Osteocyte (in vitro differentiated cells): ENCODE measurements at places on chromosomes 3 and 15. TPM values are rescaled to one million over a fixed set of nuclear protein-coding genes. Genes with fewer than 3 reads are reported as not detected.

DCLK3 gene
- not detected in 2 replicates for total RNA-seq

DNA sequence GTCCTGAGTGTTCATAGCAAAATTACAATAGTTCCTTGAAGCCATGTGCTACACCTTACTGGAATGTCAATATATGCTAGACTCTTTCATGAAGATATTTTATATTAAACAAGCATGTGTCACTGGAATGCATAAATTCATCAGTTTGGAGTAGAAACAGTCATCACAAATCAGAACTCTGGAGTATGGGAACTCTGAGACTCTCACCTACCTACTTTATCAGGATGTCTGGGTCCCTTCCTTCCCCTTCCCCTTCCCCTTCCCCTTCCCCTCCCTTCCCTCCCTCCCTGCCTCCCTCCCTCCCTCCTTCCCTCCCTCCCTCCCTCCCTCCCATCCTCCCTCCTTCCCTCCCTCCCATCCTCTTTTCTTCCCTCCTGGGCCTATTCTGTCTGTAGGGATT is 144.7 kb upstream of the PEX5L start:
- no peak overlapping the region for H3K27ac ChIP-seq
- H3K4me1 ChIP-seq: no peaks in the 10 kb centered on the region
- H3K27me3 ChIP-seq: no peaks in the 10 kb centered on the region
- DNase-seq: no peak
- H3K36me3 ChIP-seq: no peaks in the 10 kb centered on the region

- H3K36me3 ChIP-seq: no peaks in the 10 kb centered on the region
- H3K4me1 ChIP-seq: no peaks in the 10 kb centered on the region
- no peak overlapping the region for H3K4me3 ChIP-seq
- H3K27ac ChIP-seq: no peak overlapping the region
These were observed 29.8 kb downstream of the GOLGA8S start for GRCh38 chr15:23384371-23384770.

FAM107A gene
- not detected in 2 replicates for total RNA-seq

CFAP20DC gene
- total RNA-seq: 1.4 and 1.6 TPM in 2 replicates

DNA sequence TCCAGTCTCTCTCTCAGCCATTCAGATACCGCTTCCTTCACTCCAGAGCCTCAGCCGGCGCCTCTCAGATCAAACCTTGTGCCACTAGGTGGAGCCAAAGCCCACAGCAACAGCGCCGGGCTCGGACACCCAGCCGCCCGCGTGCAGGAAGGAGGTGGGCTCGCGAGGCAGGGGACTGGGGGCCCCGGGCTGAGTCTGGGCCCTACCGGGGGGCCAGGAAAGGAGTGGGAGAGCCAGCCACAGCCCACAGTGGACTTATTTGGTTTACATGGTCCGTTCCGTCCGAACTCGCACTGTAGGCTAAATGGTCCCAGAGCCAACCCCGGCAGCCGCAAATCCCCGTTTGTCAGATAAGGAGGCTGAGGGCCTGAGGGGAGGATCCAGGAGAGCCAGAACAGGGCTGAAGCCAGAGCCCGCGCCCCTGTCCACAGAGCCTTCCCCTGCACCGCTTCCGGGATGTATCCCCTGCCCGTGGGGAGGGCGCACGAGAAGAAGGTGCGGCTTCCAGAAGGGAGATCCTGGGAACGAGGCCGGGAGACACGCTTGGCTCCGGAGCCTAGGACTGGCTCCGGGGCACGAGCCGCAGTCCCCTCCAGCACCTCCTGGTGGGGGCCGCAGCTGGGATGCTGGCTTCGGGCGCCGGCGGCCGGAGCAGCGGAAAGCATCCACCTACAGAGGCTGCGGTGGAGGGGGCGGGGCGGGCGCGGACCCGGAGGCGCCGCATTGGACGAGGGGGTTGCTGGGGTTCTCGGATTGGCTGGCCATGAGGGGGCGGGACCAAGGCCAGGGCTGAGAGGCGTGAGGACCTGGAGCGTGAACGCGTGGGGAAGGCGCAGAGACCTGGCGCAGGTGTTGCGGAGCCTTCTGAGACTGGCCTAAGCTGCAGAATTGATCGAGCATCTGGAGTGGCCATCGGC is 6.5 kb upstream of the CYP11A1 start:
- H3K4me3 ChIP-seq: peak overlapping the region; percentile 75
- H3K4me1 ChIP-seq: peaks cover 14% of the 10 kb centered on the region
- no peak overlapping the region for H3K27ac ChIP-seq
- no peaks in the 10 kb centered on the region for H3K36me3 ChIP-seq
- DNase-seq: peak; percentile 95

DLL4 gene
- 0.39 and 0.54 TPM in 2 replicates for total RNA-seq

GRCh38 chr3:111915905-111916304 is 56.8 kb downstream of the PHLDB2 start:
- peaks cover 64% of the 10 kb centered on the region for H3K36me3 ChIP-seq
- H3K27me3 ChIP-seq: no peaks in the 10 kb centered on the region
- H3K4me1 ChIP-seq: peaks cover 30% of the 10 kb centered on the region
- H3K4me3 ChIP-seq: no peak overlapping the region

CLRN1 gene
- not detected in 2 replicates for total RNA-seq

GRCh38 chr3:50749822-50750221 is 75.1 kb downstream of the DOCK3 start:
- no peak overlapping the region for H3K4me3 ChIP-seq
- H3K27me3 ChIP-seq: no peaks in the 10 kb centered on the region
- H3K27ac ChIP-seq: no peak overlapping the region
- H3K4me1 ChIP-seq: no peaks in the 10 kb centered on the region
- DNase-seq: no peak

DPPA4 gene
- 0.75 and 1.8 TPM in 2 replicates for total RNA-seq

- peaks cover 3% of the 10 kb centered on the region for H3K27me3 ChIP-seq
- H3K4me1 ChIP-seq: peaks cover 3% of the 10 kb centered on the region
- H3K27ac ChIP-seq: no peak overlapping the region
- no peaks in the 10 kb centered on the region for H3K36me3 ChIP-seq
- H3K4me3 ChIP-seq: no peak overlapping the region
These were observed 26.5 kb downstream of the NANOGP8 start for GRCh38 chr15:35058534-35059054.

GRCh38 chr3:123153125-123154019 is 48.4 kb upstream of the SEC22A start:
- peak; percentile 49 for DNase-seq
- no peaks in the 10 kb centered on the region for H3K27me3 ChIP-seq
- peaks cover 44% of the 10 kb centered on the region for H3K36me3 ChIP-seq
- no peak overlapping the region for H3K4me3 ChIP-seq

- no peaks in the 10 kb centered on the region for H3K36me3 ChIP-seq
- peaks cover 27% of the 10 kb centered on the region for H3K4me1 ChIP-seq
- no peaks in the 10 kb centered on the region for H3K27me3 ChIP-seq
- no peak overlapping the region for H3K27ac ChIP-seq
These were observed 20.7 kb downstream of the MB21D2 start for GRCh38 chr3:192897005-192897404.

FBXL22 gene
- total RNA-seq: 0.48 and 0.52 TPM in 2 replicates
